ENCODE measurements at places on chromosomes 16 and 17.

DNA sequence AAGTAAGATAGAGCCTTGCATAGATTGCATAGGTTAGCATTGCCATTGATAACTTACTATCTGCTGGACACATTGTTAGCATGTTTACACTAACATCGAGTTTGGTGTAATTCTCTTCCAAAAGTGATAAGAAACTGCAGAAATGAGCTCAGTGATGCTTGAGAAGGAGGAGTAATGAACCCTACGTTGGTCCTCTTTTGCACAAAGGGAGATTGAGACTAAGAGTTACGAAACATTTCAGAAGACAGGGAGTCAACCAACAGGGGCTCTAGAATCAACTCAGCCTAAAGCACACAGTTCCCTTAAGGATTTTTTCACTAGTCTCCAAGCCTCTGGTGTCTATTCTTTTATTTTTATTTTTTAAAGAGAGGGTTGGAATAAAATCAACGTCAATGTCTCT lies 6.8 kb downstream of the CCL7 start:
- H3K36me3 ChIP-seq, result no peaks in the 10 kb centered on the region
- H3K4me3 ChIP-seq, result no peak overlapping the region
- DNase-seq, result no peak
- no peak overlapping the region for H3K27ac ChIP-seq

- H3K4me1 ChIP-seq, result no peaks in the 10 kb centered on the region
- DNase-seq, result no peak
Observed at GRCh38 chr16:31371619-31372484, 16.9 kb downstream of the ITGAX start.

GRCh38 chr17:82006468-82007227 lies 16.0 kb downstream of the CENPX start:
- DNase-seq, result no peak
- no peaks in the 10 kb centered on the region for H3K27me3 ChIP-seq
- no peak overlapping the region for H3K27ac ChIP-seq

GRCh38 chr16:48158296-48158695 lies 2.5 kb upstream of the ABCC12 start:
- no peak overlapping the region for H3K27ac ChIP-seq
- no peaks in the 10 kb centered on the region for H3K27me3 ChIP-seq
- H3K4me3 ChIP-seq, result no peak overlapping the region
- no peaks in the 10 kb centered on the region for H3K36me3 ChIP-seq

GRCh38 chr16:83711069-83711468 lies 96.7 kb upstream of the HSBP1 start:
- no peak for DNase-seq
- H3K27me3 ChIP-seq, result no peaks in the 10 kb centered on the region
- H3K27ac ChIP-seq, result no peak overlapping the region
- no peaks in the 10 kb centered on the region for H3K36me3 ChIP-seq
- no peaks in the 10 kb centered on the region for H3K4me1 ChIP-seq

- H3K27me3 ChIP-seq, result no peaks in the 10 kb centered on the region
- no peak overlapping the region for H3K4me3 ChIP-seq
- peak overlapping the region; percentile 99 for H3K27ac ChIP-seq
- H3K4me1 ChIP-seq, result no peaks in the 10 kb centered on the region
- H3K36me3 ChIP-seq, result no peaks in the 10 kb centered on the region
Observed at GRCh38 chr17:5526821-5527598, 40.6 kb downstream of the MIS12 start.

DNA sequence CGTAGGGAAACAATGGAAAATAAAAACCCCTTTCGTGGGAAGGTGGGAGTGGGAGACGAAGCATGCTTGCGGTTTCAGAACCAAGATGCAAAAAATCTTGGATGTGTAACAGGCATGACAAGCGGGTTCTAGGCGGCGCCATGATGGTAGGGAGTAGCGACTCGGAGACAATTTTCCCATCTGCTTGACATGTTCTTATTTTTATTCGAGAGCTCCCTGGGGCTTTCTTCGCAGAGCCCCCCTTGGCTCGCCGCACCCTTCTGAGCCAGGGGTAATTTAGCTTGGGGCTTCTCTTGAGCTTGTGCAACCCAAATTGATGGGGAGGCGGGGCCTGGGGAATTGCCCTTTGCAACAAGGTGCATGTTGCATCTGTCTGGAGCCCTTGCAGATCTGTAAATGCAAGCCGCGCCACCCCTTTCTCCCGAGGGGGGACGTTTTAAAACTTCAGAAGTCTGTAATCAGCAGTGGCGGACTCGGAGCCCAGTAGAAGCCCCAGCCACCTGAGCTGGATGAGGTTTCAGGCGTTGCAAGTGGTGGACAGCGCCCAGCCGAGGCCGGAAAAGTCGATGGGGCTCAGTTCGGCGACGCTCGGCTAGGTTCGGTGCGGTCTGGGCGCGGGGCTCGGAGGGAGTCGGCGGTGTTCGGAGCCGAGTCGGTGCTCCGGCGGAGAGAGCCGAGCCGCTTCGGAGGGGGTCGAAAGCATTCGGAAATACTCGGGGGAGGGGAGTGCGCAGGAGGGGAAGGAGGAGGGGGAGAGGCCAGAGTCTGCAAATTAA lies 2.9 kb downstream of the GNAO1 start:
- H3K36me3 ChIP-seq, result no peaks in the 10 kb centered on the region
- H3K4me3 ChIP-seq, result peak overlapping the region; percentile 80
- H3K4me1 ChIP-seq, result no peaks in the 10 kb centered on the region
- H3K27me3 ChIP-seq, result peaks cover 40% of the 10 kb centered on the region
- H3K27ac ChIP-seq, result no peak overlapping the region

GRCh38 chr17:5434984-5435383 lies 4.0 kb downstream of the C1QBP start:
- H3K4me3 ChIP-seq, result no peak overlapping the region
- peaks cover 70% of the 10 kb centered on the region for H3K36me3 ChIP-seq
- no peaks in the 10 kb centered on the region for H3K4me1 ChIP-seq
- DNase-seq, result no peak

- no peak overlapping the region for H3K27ac ChIP-seq
- H3K36me3 ChIP-seq, result no peaks in the 10 kb centered on the region
- H3K4me1 ChIP-seq, result peaks cover 14% of the 10 kb centered on the region
- no peak for DNase-seq
Observed at GRCh38 chr17:40481106-40481505, 20.3 kb downstream of the TNS4 start.

GRCh38 chr17:44279346-44279665 lies 11.4 kb upstream of the SLC4A1 start:
- no peak overlapping the region for H3K27ac ChIP-seq
- no peak for DNase-seq
- H3K4me3 ChIP-seq, result no peak overlapping the region
- H3K4me1 ChIP-seq, result no peaks in the 10 kb centered on the region

DNA sequence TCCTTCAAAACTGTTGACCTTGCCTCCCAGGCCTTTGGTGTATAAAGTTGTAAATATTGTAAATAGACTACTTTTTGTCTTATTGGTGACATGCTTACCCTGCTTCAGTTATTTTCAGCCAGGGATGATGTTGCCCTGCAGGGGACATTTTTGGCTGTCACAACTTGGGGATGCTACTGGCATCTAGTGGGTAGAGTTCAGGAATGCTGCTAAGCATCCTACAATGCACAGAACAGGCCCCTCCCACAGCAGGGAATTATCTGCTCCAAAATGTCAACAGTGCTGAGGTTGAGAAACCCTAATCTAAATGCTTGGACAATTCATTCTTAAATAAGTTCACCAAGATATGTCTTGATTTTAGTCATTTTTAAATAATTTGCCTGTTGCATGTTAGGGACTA lies 459.8 kb downstream of the PMP22 start:
- H3K36me3 ChIP-seq, result no peaks in the 10 kb centered on the region
- no peak overlapping the region for H3K4me3 ChIP-seq
- peak; percentile 73 for DNase-seq
- H3K27ac ChIP-seq, result no peak overlapping the region
- H3K27me3 ChIP-seq, result no peaks in the 10 kb centered on the region
- H3K4me1 ChIP-seq, result no peaks in the 10 kb centered on the region

DNA sequence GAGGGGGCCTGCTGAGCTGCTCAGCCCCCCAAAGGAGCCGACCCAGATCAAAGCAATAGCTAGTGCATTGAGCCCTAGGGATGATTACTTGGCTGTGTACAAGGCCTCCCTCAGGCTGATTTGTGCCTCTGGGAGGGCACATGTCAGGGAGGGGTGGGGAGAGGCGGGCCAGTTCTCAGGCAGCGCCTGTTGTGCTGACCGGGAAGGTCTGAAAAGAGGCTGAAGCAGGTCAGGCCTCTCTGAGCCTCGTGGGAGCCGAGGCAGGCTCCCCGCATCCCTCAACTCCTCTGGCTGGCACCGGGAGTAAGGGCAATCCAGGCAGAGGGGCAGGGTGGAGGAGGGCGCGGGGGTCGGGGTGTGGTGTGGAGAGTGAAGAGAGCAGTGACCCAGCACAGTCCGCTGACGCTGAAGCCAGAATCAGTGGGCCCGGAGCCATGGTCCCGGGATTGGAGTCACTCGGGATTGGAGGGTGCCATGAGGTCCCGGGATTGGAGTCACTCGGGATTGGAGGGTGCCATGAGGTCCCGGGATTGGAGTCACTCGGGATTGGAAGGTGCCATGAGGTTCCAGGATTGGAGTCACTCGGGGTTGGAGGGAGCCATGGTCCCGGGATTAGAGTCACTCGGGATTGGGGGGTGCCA lies 3.0 kb downstream of the DCXR start:
- H3K4me1 ChIP-seq, result no peaks in the 10 kb centered on the region
- H3K27me3 ChIP-seq, result no peaks in the 10 kb centered on the region
- no peak overlapping the region for H3K4me3 ChIP-seq
- H3K36me3 ChIP-seq, result no peaks in the 10 kb centered on the region
- DNase-seq, result peak; percentile 84
- H3K27ac ChIP-seq, result no peak overlapping the region

- H3K27me3 ChIP-seq, result no peaks in the 10 kb centered on the region
- H3K4me1 ChIP-seq, result no peaks in the 10 kb centered on the region
- no peak overlapping the region for H3K4me3 ChIP-seq
- no peaks in the 10 kb centered on the region for H3K36me3 ChIP-seq
Observed at GRCh38 chr17:9389111-9389527, 186.5 kb downstream of the STX8 start.
